ENCODE measurements at places on chromosomes 13 and 19.
A peak's percentile ranks its signal among the peaks of the same experiment; 100 is the strongest.

DNA sequence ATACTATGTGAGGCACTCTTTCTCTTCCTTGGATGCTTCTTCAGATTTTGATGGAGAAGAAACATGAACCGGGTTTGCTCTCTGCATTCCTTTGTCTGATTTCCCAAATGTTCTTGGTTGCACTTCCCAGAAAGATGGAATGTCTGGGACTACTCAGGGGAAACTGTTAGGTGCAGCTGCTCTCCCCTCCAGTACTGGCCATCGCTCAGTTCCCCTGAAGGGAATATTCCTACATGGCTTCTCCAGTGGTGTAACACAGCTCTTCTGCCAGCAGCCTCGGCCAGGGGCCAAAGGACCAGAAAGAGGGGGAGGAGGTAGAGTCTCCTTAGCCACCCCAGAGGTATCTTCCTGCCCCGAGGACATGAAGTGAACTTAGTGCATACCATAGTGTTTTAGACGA lies 33.5 kb upstream of the SPRY2 start:
- DNase-seq = no peak

GRCh38 chr19:45782162-45782691 lies at the start of gene DMPK:
TSS of gene DMPK (minus strand) at chr19:45782490. CDS start at chr19:45782352, 138 bp downstream.
- no peak for DNase-seq

GRCh38 chr19:38304866-38305429 lies 897 bp downstream of the C19orf33 start:
- peak; percentile 8 for DNase-seq

DNA sequence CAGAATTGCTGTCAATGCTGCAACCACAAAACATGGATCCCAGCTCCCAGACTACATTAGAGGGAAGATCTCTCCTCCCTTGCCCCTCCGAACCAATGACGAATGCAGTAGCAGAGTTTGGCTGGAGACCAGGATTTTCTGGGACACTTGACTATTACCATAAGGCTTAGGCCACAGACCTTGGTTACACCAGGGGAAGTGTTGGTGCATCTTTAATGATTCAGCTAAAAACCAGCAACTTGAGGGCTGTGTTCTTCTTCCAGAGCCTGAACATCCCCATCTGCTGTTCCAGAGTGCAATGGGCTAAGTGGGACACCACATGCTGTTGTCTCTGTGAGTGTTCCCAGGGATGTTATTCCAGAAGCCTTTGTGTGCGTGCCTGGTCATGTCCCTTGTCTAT lies 528.2 kb downstream of the LMO7 start:
- DNase-seq = no peak

- DNase-seq = no peak
Measured at GRCh38 chr13:111216166-111216960, 101.3 kb downstream of the ARHGEF7 start.

- no peak for DNase-seq
Measured at GRCh38 chr13:73924607-73925006, 209.6 kb downstream of the KLF12 start.

- no peak for DNase-seq
Measured at GRCh38 chr13:98937911-98938381, 39.9 kb downstream of the DOCK9 start.

- no peak for DNase-seq
Measured at GRCh38 chr19:38537071-38537936, 80.4 kb downstream of the MAP4K1 start.

- no peak for DNase-seq
Measured at GRCh38 chr19:14510311-14511228, 7.6 kb downstream of the DNAJB1 start.

GRCh38 chr19:10270180-10270615 lies 722 bp upstream of the ICAM1 start:
- no peak for DNase-seq

DNA sequence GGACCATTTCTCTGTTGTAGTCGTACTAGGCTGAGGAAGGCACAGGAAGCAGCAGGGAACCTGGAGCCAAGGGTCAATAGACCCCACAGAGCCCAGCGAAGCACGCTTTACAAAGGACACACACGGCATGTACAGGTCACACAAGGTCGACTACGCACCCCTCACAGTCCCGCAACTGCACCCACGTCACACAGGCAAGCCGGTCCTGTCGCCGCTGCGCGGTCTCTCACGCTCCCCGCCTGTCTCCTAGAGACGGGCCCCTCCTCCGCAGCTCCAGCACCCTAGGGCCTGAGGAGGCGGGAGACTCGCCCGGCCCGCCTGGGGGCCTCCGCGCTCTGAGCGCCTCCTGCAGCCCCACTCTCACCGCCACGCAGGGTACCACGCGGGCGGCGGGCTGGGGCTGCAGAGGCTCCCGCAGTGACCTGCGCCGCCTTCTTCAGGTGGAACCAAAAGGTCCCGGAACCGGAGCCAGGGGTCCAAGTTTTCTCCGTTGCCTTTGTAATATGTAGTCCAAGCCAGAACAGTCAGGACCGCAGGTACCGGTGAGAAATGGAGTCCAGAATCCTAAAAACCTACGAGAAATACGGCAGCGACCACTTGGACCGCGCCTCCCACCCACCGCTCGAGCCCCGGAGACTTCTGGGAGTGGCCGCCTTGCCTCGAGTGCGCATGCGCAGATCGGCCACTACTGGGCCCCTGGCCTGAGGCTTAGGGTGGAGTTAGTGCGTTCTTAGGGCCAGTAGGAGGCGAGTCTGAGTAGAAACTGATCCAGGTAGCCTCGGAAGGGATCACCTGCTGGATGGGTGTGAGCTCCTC lies at the start of gene ZNF607:
ZNF607 (minus strand) TSS at position 651 of the 816 bp plus-strand sequence. CDS start 8,143 bp downstream, outside the sequence.
- DNase-seq = peak; percentile 92

DNA sequence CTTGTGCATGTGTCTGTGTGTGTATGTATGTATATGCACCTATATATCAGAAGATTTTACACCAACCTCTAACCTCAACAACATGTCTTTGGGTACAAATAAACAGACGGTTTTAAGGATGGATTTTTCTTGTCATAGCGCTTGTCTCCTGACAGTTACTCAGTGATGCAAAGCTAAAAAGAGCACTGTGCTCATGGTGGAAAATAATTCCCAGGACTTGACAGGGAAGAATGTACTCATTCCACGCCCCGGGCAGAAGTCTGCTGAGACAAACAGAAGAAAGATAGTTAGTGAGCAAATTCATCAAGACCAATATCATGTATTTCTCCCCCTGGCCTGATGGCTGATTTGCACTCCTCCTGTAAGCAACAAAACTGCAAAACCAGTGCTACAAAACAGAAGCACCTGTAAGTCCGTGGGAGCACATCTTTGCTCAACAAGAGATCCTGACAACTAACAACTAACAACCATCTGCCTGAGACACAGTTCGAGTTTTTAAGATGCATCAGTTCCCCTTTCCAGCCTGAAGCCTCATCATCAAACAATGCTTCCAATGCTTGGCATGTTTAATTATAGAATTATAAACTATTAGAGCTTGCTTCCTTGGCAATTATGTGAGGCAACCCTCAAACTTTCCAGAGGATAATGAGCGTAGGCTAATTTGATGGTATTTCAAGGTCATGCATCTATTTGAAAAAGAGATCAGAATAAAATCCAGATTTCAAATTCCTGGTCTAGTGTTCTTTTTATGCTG lies 812.7 kb upstream of the MIR17HG start:
- DNase-seq = no peak

DNA sequence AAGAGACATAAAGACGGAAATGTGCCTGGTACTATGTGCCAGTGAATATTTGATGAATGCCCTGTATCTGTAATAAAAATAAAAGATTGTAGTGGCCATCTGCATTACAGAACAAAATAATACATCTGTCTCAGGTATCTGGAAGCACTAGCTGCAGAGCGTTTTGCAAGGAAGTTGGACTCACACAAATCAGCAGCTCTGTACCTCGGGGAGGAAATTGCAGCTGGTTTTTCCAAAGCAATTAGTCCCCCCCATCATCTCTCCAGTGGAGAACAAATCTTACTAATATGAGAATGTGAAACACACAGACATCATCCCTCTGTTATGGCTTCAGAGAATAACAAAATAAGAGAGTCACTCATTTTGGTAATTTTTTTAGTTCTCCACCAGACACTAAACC lies 245.3 kb downstream of the ITGBL1 start:
- no peak for DNase-seq

- peak; percentile 83 for DNase-seq
Measured at GRCh38 chr13:110485604-110486003, 75.9 kb downstream of the RAB20 start.

DNA sequence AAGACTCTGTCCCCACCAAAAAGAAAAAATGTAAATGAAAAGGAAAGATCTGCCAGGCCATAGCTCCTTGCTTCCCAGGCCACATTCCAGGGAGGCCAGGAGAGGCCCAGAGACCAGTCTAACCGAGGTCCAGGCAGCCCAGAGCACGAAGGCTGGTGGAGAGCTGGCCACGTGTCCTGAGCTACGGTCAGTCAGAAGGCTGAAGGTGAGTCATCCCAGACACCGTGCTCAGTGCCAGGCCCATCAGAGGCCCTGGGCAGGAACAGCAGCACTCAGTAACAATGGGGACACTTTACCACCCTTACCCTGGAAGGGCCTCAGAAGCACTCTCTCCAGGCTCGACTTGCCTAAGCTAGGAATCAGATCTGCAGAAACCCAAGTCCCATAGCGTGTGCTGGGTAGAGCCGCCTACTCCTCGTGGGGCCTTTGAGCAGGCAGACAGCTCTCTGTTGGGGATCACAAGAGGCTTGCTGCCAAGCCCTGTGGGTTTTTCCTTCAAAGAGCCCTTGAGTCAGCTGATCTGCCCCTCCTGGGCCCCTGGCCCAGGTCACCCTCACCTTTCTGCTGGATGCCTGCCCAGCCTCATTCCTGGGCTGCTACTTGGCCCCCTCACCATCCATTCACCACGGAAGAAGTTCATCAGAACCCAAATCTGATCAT lies 11.6 kb upstream of the DNMT1 start:
- no peak for DNase-seq

GRCh38 chr13:99385940-99386339 lies 78.7 kb upstream of the GPR183 start:
- no peak for DNase-seq

- no peak for DNase-seq
Measured at GRCh38 chr19:18905513-18906236, 9.7 kb upstream of the CERS1 start.

- no peak for DNase-seq
Measured at GRCh38 chr19:5615756-5616327, 6.7 kb downstream of the SAFB2 start.

- no peak for DNase-seq
Measured at GRCh38 chr19:23321953-23322549, 71.9 kb upstream of the ZNF724 start.

DNA sequence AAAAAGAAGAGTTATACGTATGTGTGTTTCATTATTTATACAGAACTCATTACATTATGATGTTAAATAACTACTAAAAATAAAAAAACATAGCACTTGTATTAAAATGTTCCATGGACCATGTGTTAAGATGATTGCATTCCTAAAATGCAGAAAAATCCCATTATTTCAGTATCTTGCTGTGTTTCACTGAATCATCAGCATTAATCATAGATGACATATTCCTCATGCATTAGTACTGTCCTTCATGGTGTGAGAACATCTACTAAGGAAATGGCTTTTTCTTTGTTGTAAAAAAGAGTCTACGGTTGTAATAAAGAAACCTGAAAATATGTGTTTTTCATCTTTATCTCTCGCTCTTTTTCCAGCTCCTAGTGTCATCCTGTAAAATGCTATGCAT lies 416.5 kb downstream of the FGF14 start:
- no peak for DNase-seq

- peak; percentile 23 for DNase-seq
Measured at GRCh38 chr19:30682999-30683536, 310.9 kb downstream of the ZNF536 start.

GRCh38 chr19:33201886-33202545 lies 7.9 kb downstream of the LRP3 start:
- DNase-seq = no peak

- DNase-seq = no peak
Measured at GRCh38 chr19:30313353-30313750, 58.8 kb upstream of the ZNF536 start.

GRCh38 chr19:48353677-48354076 lies 10.1 kb downstream of the TMEM143 start:
- no peak for DNase-seq

DNA sequence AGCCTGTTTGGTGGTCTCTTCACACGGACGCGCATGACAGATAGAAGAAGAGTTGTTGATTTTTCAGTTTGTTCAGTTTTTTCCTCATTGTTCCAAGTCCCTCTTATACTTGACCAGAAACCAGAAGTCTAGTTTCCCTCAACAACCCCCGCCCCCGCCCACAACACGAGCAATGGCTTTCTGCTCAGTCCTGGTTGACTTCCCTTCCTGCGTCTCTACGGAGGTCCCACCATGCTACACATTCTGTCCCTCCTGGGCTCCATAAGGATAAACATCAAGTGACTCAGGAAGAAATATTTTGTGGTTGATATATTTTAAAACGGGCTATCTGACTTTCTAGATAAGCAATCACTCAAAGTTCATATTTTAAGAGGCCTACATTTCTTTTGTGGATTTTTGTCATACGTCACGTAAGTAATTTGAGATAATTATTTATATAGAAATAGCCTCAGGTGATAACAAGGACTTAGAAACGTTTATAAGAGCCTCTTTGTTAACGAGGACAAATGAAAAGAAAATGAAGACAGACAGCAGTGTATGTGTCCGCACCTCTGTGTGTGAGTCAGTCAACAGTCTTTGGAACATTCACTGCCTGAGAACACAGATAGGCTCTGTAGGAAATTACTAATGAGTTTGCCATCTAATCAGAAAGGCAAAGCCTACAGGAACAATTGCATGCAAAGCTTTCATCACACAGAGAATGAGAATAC lies 214.4 kb downstream of the RAP2A start:
- DNase-seq = no peak

- DNase-seq = no peak
Measured at GRCh38 chr19:11624069-11624463, 26.8 kb downstream of the ZNF627 start.

- no peak for DNase-seq
Measured at GRCh38 chr19:15287496-15287895, 44.8 kb downstream of the BRD4 start.

Data from NT2/D1 (cell line).